ENCODE measurements at places on chromosomes 12 and 14. TPM values are rescaled to one million over a fixed set of nuclear protein-coding genes. Genes with fewer than 3 reads are reported as not detected.

GRCh38 chr14:91396959-91397815 is 20.4 kb downstream of the CCDC88C start:
- H3K27ac ChIP-seq, result no peak overlapping the region
- no peak overlapping the region for H3K4me3 ChIP-seq
- H3K4me1 ChIP-seq, result peaks cover 29% of the 10 kb centered on the region
- DNase-seq, result peak; percentile 17

GRCh38 chr12:8692573-8692972 is 5.2 kb upstream of the RIMKLB start:
- no peaks in the 10 kb centered on the region for H3K36me3 ChIP-seq
- no peak overlapping the region for H3K4me3 ChIP-seq
- H3K27me3 ChIP-seq, result no peaks in the 10 kb centered on the region
- DNase-seq, result peak; percentile 97

DNA sequence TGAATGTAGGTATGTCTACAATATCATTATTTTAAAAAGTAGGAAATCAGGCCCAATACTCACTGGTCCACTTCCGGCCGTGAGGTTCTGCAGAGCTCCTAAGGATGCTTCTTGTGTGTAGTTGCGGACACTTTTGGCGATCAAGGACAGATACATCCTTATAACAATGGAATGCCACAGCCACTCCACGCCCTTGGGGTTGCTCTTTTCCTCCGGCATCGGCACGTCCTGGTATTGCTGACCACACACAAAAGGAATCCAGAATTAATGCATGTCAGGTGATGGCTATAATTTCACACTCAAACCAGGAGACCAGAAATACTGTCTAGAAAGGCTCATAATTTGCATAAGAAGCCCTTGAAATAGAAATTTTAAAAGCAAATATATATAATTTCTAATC is 65.6 kb upstream of the YARS2 start:
- no peak for DNase-seq
- no peaks in the 10 kb centered on the region for H3K36me3 ChIP-seq
- H3K4me1 ChIP-seq, result no peaks in the 10 kb centered on the region
- H3K27me3 ChIP-seq, result no peaks in the 10 kb centered on the region
- no peak overlapping the region for H3K4me3 ChIP-seq

DNA sequence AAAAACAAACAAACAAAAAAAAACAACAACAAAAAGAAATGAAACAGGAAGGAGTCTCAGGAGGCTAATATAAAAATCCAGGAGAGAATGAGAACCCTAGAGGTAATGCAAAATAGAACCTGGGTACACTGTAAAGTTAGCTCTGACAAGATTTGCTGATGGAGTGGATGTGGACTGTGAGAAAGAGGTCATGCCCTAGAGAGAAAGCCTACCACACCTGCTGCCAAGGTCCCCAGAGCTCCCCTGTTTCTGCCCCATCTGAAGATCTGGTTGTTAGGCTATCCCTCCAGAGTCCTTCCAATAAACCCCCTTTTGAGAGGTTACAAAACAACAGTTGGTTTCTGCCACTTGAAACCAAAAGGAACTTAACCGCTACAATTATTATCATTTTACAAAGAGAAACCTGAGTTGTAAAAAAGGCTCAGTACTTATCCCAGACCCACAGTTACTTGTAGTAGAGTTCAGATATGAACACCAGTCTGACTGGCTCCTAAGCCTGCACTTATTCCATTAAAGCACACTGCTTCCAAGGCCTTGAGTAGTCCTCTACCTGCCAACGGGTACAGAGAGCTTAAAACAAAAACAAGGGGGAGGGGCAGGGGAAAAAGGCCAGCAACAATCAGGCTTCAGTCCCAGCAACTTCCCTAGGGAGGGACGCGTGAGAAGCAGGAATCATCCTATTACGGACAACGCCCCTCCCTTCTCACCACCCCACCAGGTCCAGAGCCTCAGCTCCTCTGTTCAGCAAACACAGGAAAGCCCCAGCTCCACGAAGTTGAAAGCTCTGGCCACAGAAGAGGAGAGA is 27.7 kb downstream of the PPP1R13B start:
- H3K36me3 ChIP-seq, result no peaks in the 10 kb centered on the region
- peaks cover 11% of the 10 kb centered on the region for H3K4me1 ChIP-seq
- H3K27ac ChIP-seq, result no peak overlapping the region
- no peaks in the 10 kb centered on the region for H3K27me3 ChIP-seq
- no peak overlapping the region for H3K4me3 ChIP-seq

DNA sequence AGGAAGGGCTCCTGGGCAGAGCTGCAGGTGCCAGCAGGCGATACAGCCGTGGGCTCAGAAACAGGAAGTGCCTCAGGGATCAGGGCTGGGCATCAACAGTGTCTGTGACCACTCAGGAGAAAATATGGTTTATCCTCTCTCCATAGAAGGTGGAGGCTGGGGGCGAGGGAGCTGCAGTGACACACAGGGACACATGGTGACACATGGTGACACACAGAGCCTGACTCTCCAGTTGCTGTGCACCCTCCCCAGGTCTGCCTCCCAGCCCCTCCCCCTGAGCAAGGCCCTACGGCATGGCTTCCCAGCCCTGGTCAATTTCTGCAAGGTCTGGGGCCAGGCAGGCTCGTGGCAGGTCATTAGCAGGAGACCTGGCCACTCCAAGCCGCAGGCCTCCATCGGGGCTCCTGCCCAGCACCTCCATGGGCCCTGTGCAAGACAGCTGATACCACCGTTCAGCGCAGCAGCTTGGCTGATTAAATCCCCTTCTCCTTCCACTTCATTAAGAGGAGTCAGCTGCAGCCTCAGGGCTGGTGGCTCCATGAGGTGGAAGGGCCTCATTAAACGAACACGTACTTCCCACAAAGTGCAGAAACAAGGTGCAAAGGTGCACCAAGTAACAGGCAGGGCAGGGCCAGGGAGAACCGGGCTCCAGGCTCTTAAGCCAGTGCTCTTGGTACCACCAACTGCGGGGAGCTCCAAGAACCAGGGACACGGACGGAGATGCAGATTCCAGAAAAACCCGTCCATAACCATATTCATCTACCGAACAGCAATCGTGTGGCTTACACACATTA is 60.7 kb downstream of the CCNK start:
- H3K4me3 ChIP-seq, result no peak overlapping the region
- no peaks in the 10 kb centered on the region for H3K36me3 ChIP-seq
- H3K27me3 ChIP-seq, result no peaks in the 10 kb centered on the region
- DNase-seq, result peak; percentile 38
- H3K4me1 ChIP-seq, result peaks cover 2% of the 10 kb centered on the region

DNA sequence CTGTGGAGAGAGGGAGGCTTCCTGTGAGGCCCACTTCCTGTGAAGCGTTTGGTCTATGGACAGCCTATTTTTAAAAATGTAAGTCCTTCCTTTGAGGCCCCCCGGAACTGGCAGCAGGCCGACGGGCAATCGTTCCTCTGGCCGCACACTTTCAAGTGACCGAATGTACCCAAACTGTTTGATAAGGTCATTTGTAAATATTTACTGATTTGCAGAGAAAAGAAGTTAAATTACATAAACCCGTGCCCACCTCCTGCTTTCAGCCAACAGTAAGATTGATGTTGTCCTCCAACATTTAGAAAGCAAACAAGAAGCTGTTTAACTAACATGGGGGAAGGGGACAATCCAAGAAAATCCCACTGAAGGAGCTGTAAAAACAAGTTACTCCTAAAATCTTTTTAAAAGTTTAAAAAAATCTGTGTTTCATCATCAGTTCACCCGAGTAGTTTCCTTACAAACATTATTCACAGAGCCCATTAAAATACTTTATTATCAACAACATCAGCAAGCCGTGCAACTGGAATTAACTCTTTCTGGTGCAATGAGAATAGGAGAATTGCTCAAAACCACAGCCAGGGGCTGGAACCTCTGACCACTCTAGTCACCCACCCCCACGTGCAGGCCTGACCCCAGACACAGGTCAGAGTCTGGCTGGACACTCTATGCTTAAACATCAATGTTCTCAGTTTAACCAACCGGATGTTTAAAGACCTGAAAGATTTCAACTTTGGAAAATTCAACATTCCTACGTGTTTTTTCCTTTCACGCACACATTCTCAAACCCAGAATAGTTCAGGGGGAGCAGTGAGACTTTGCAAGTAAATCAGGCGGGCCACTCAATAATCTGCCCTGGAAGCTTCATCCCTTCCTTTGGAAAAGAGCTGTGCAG is 65.3 kb downstream of the FOXN3 start:
- DNase-seq, result peak; percentile 51
- no peaks in the 10 kb centered on the region for H3K36me3 ChIP-seq
- H3K4me3 ChIP-seq, result no peak overlapping the region
- no peaks in the 10 kb centered on the region for H3K27me3 ChIP-seq
- peak overlapping the region; percentile 10 for H3K27ac ChIP-seq
- peaks cover 14% of the 10 kb centered on the region for H3K4me1 ChIP-seq

DNA sequence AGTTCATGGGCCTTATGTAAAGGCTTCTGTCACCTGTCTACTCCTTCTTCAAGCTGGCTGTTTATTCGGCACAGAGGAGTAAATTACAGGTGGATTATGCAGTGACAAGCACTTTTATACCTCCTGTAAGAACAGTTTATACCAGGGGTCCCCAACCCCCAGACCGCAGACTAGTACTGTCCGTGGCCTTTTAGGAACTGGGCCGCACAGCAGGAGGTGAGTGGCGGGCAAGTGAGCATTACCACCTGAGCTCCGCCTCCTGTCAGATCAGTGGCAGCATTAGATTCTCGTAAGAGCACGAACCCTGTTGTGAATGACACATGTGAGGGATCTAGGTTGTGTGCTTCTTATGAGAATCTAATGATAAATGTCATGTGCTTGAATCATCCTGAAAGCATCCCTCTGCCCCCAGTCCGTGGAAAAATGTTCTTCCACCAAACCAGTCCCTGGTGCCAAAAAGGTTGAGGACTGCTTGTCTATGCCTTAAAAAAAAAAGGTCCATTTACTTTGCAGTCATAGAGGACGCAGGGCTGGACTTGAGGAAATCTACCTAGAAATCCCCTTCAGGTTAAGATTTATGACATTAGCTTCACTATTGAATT is 78.8 kb downstream of the ETV6 start:
- peaks cover 64% of the 10 kb centered on the region for H3K4me1 ChIP-seq
- H3K27ac ChIP-seq, result no peak overlapping the region
- no peak for DNase-seq
- H3K36me3 ChIP-seq, result peaks cover 2% of the 10 kb centered on the region

- no peaks in the 10 kb centered on the region for H3K36me3 ChIP-seq
- no peak within 1 kb of the TSS for H3K4me3 ChIP-seq
- no peak within 1 kb of the TSS for H3K27ac ChIP-seq
- no peak for DNase-seq
- no peaks in the 10 kb centered on the region for H3K4me1 ChIP-seq
- no peaks in the 10 kb centered on the region for H3K27me3 ChIP-seq
These were observed at the start of gene HNF1A for GRCh38 chr12:120978296-120979219. Gene HNF1A (plus strand): TSS chr12:120978543. CDS start chr12:120978769, 226 bp downstream.

GRCh38 chr12:130644146-130644545 is 72.0 kb downstream of the RIMBP2 start:
- H3K36me3 ChIP-seq, result no peaks in the 10 kb centered on the region
- H3K27ac ChIP-seq, result no peak overlapping the region
- DNase-seq, result no peak
- H3K4me3 ChIP-seq, result no peak overlapping the region

GRCh38 chr14:70468731-70469130 is 16.8 kb downstream of the ADAM21 start:
- DNase-seq, result no peak
- no peaks in the 10 kb centered on the region for H3K27me3 ChIP-seq
- H3K4me1 ChIP-seq, result no peaks in the 10 kb centered on the region
- no peaks in the 10 kb centered on the region for H3K36me3 ChIP-seq
- no peak overlapping the region for H3K27ac ChIP-seq
- no peak overlapping the region for H3K4me3 ChIP-seq

DNA sequence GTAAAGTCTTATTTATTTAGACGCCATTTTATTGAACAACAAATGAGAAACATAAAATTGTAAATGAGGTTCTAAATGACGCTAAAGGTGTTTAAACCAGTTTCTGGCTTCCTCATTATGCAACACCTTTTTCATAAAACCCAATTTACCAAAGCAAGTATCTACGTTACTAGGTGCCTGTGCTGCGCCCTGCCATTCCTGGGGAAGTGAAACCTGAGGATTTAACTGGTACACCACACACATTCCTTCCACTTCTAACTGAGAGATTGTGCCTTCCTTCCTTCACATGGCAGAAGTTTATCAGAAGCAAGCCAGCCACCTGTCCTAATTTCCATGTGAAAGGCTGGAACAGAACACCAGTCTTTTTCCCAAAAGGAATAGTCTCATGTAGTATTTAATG is 40.3 kb upstream of the GCH1 start:
- no peaks in the 10 kb centered on the region for H3K27me3 ChIP-seq
- DNase-seq, result no peak
- H3K36me3 ChIP-seq, result no peaks in the 10 kb centered on the region
- no peak overlapping the region for H3K4me3 ChIP-seq
- H3K4me1 ChIP-seq, result no peaks in the 10 kb centered on the region

GRCh38 chr12:88529531-88530488 is 50.5 kb downstream of the KITLG start:
- no peak overlapping the region for H3K27ac ChIP-seq
- H3K36me3 ChIP-seq, result no peaks in the 10 kb centered on the region
- DNase-seq, result peak; percentile 58
- no peak overlapping the region for H3K4me3 ChIP-seq

- H3K27me3 ChIP-seq, result peaks cover 7% of the 10 kb centered on the region
- no peak for DNase-seq
- H3K4me1 ChIP-seq, result no peaks in the 10 kb centered on the region
- no peaks in the 10 kb centered on the region for H3K36me3 ChIP-seq
- H3K4me3 ChIP-seq, result no peak overlapping the region
These were observed 103.3 kb upstream of the CCDC175 start for GRCh38 chr14:59679872-59680271.

GRCh38 chr14:89922031-89922907 is 32.3 kb downstream of the EFCAB11 start:
- H3K27ac ChIP-seq, result peak overlapping the region; percentile 49
- no peak for DNase-seq
- no peaks in the 10 kb centered on the region for H3K36me3 ChIP-seq
- H3K4me1 ChIP-seq, result peaks cover 23% of the 10 kb centered on the region
- H3K4me3 ChIP-seq, result no peak overlapping the region
- H3K27me3 ChIP-seq, result no peaks in the 10 kb centered on the region

DNA sequence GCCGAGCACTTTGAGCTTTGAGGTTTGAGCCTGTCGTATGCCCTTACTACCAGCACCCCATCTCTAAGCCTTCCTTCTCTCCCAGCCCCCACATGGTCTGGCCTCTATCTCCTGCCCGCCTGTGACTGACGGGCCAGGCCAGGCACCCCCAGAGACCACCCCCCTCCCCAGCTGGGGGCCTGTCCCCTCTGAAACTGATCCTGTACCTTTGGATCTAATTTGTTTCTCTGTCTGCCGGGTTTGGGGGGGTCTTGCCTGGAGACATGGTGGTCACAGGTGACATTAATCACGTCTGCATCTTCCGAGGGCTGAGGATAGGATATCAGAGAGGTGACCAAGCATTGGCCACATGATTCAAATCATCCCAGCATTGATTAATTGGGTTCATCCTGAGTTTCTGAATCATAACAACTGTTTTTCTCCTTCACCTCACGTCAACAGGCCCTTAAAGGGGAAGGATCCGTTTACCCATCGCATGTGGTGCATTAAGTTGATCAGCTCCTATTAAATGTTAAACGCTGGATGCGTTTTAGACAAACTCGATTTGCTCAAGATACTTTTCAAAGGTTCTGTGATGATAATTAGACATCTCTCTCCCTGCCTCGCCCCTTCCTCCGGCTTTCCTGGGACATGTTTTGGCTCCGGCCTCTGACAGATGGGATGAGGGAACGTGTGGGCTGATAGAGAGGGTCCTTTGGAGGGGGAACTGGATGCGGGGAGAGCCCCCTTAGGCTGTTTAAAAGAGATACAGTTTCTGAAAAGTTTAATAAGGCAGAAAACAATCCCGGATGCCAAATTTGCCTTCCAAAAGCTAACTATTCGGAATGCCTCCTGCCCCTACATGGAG is 63.3 kb upstream of the TBX3 start:
- no peak for DNase-seq
- H3K36me3 ChIP-seq, result no peaks in the 10 kb centered on the region
- H3K4me1 ChIP-seq, result no peaks in the 10 kb centered on the region
- H3K27ac ChIP-seq, result no peak overlapping the region

The PUS1 gene
- 29.0 TPM for polyA plus RNA-seq

The SOX5 gene
- polyA plus RNA-seq, result 0.24 TPM

The RBP5 gene
- 0.11 TPM for polyA plus RNA-seq

The KRT5 gene
- 0.21 TPM for polyA plus RNA-seq
